Endodermal cell (in vitro differentiated cells): ENCODE measurements at places on chromosomes 13 and 19. TPM values are rescaled to one million over a fixed set of nuclear protein-coding genes. Genes with fewer than 3 reads are reported as not detected.

GRCh38 chr19:41646589-41647204, 19.8 kb upstream of the CEACAM4 start:
- H3K4me3 ChIP-seq: no peak overlapping the region
- H3K27ac ChIP-seq: no peak overlapping the region
- DNase-seq: peak; percentile 76
- H3K4me1 ChIP-seq: no peaks in the 10 kb centered on the region
- no peaks in the 10 kb centered on the region for H3K27me3 ChIP-seq

- H3K36me3 ChIP-seq: peaks cover 5% of the 10 kb centered on the region
- H3K4me3 ChIP-seq: no peak overlapping the region
- H3K27me3 ChIP-seq: no peaks in the 10 kb centered on the region
- no peak for DNase-seq
Measured at GRCh38 chr19:1284293-1284978, 1.2 kb upstream of the EFNA2 start.

DNA sequence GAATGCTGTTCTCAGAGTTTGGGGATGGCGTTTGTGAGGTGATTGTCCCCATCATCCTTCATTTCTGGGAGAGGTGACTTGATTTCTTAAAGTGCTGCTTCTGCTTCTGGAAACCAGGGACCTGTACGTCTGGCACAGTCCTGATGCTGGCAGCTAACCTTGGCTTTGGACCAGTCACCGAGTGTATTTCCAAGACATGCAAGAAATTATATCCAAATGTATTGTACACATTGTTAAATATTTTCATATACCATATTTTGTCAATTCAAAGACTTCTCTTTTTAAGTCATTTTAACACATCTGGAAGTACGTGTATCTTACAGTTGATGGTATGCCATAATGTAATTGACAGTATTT, 97.4 kb downstream of the ARHGEF7 start:
- H3K4me3 ChIP-seq: no peak overlapping the region
- no peak for DNase-seq
- peak overlapping the region; percentile 92 for H3K27ac ChIP-seq
- no peaks in the 10 kb centered on the region for H3K27me3 ChIP-seq

KCTD4 gene
- total RNA-seq: not detected in 3 replicates

GNG8 gene
- total RNA-seq: not detected in 3 replicates
